ENCODE measurements at places on chromosomes 2 and 18.

- DNase-seq, result no peak
These were observed 99.9 kb downstream of the CPO start for GRCh38 chr2:207039225-207039624.

DNA sequence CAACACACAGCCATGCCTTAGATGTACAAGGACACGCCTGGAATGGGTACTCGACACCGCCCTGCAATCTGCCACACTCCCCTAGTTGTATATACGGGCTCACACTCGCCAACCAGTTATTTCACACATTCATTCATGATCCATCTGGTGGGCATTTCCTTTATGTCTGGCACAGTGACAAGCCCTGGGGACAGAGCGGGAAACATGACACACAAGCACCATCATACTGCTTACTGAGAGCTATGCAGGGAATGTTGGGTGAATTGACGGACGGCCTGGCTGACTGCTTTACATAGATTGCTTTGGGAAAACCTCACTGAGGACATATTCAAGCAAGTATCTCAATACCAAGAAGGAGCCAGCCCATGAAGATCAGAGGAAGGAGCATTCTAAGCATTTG, 448.0 kb upstream of the SPRED2 start:
- no peak for DNase-seq

- no peak for DNase-seq
These were observed 50.6 kb upstream of the NEMP2 start for GRCh38 chr2:190584980-190585661.

DNA sequence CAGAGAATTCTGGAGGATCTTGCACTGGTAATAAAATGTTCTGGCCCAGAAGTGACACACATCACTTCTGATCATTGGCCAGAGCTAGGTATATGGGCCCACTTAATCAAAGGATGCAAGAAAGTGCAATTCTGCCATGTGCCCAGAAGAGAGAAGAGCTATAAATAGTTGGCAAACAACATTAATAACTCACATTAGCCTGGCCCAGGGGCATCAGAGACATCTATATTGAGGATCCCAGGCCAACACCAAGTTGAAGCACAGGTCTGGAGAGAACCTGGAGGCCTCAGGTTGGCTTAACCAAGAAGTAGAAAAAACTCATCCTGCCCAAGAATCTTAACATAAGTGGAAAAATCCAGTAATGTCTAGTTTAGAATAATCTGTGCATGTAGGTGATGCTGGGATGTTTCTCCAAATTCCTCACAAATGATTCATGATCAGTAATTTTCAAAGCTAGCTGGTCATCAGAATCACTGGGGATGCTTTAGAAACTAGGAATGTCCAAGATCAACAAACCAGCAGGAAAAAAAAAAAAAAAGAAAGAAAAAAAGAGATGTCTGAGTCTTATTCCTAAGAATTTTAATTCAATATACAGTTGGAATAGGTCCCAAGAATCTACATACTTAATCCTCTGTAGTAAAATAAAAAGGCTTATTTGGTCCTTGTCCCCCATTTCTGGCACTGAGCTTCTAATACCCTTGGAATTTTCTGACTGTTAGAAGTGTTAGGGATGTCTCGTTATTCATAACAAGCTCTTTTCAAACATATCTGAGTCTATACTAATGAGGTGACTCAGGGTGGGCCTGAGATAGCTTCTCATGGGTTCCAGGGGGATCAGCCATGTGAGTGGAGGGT, 35.0 kb upstream of the EVA1A start:
- no peak for DNase-seq

DNA sequence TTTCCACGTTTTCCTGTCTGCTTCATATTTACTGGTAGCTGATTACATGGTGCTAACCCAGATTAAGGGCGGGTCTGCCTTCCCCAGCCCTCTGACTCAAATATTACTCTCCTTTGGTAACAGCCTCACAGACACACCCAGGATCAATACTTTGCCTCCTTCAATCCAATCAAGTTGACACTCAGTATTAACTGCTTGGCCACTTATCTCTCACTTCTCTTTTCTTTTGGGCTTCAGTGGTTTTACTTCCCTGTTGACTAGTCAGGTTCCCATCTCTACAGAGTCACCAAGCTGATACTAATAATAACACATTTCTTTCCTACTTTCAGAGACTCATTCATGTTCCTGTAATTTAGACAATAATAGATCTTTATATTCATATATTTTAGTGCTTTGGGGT, 302.2 kb upstream of the MAP2 start:
- no peak for DNase-seq

GRCh38 chr2:176084611-176085119, 903 bp upstream of the EVX2 start:
- no peak for DNase-seq

GRCh38 chr18:77733292-77733903, 483.8 kb downstream of the GALR1 start:
- no peak for DNase-seq

GRCh38 chr2:102397209-102397608, 25.8 kb upstream of the IL18RAP start:
- DNase-seq, result no peak

DNA sequence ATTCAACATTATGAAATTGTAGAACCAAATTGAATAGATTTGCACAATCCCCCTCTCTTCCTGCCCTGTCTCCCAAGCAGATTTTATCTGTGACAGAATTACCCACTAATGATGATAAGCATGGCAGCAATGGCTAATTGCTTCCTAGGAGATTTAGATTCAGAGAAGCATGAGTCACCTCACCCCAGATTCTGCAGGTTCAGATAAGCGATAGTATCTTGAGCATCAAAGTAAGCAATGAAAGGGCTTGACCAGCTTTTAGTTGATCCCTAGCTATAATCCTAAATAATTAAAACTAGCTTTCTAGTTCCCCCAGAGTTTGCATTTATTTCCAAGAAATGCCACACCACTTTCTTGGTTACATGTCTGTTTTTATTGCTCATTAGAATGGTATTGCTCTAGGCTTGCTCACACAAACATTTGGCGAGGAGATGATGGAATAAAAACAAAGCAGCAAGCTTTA, 204.3 kb downstream of the GULP1 start:
- no peak for DNase-seq

DNA sequence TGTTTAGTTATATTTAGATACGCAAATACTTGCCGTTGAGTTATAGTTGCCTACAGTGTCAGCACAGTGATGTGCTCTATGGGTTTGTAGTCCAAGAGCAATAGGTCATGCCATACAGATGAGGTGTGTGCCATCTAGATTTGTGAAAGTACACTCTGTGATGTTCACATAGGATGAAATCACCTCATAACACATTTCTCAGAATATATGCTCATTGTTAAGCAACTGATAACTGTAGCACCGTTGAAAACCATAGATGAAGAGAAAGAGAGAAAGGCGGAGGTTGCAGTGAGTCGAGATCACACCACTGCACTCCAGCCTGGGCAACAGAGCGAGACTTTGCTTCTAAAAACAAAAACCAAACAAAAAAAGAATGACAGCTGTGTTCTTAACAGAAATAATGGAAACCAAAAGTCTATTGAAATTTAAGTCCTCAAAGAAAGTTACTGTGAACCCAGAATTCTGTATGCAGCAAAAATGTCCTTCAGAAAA, 9.5 kb downstream of the DGKD start:
- DNase-seq, result no peak

DNA sequence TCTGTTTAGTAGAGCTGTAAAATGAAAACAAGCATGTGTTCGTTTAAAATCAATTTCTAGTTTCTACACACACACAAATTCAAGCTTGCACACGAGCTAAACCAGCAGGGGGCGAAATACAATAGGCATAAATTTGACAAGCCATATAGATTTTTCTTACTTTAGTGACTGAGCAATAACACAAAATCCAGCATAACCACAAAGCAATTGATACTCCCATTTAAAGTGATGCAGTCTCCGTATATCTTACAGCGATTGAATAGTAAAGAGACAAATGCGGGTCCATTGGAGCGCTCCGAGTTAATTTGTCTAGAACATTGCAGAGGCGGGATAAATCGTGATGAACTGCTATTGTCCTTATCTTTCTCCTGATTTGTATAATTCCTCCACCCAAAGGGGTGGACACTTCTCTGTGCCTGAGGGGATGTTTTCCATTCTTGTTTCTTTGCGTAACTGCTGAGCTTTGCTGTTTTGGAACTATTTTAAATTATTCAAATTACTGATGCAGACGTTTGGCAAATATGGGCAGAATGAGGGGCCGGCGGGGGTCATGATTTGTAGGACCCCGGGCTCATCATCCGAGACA, 1.2 kb upstream of the AFTPH start:
- DNase-seq, result peak; percentile 58

- no peak for DNase-seq
These were observed 422.2 kb downstream of the SETBP1 start for GRCh38 chr18:45102863-45103262.

GRCh38 chr2:75224636-75225094, 25.3 kb upstream of the TACR1 start:
- DNase-seq, result no peak

- no peak for DNase-seq
These were observed 133.5 kb downstream of the CDH20 start for GRCh38 chr18:61466736-61467135.

GRCh38 chr18:59035591-59035990, 104.1 kb upstream of the SEC11C start:
- DNase-seq, result no peak

DNA sequence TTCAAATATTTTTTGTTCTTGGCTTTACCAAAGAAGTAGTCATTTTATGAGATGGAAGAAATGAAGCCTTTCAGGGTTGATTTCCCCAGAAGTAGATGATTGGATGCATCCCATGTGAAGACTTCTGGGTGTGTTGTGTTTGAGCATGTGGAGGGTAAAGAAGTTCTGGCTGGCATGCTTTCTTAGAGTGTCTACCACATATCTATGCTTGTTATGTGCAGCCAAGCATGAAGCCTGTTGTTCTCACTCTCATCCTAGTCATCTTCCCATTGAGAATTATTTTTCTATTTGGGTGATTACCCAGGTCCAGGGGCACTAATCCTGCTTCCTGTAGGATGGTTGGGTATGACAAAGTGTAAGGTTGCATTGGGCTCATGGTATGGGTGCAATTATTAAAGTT, 472.9 kb downstream of the PTPRM start:
- DNase-seq, result no peak

- no peak for DNase-seq
These were observed 2137.3 kb upstream of the CELF4 start for GRCh38 chr18:39702888-39703287.

- no peak for DNase-seq
These were observed 133.9 kb upstream of the CCDC195 start for GRCh38 chr2:224850081-224850480.

GRCh38 chr2:84243788-84244733, 215.0 kb downstream of the SUCLG1 start:
- no peak for DNase-seq

All from T-cell (primary cell).